Stimulated activated CD8-positive, alpha-beta memory T cell treated with anti-CD3 and anti-CD28 coated beads, Interleukin-2, amount 100 ng/mL, for 1 hour (primary cell): ENCODE measurements at places on chromosomes 2 and 18.

DNA sequence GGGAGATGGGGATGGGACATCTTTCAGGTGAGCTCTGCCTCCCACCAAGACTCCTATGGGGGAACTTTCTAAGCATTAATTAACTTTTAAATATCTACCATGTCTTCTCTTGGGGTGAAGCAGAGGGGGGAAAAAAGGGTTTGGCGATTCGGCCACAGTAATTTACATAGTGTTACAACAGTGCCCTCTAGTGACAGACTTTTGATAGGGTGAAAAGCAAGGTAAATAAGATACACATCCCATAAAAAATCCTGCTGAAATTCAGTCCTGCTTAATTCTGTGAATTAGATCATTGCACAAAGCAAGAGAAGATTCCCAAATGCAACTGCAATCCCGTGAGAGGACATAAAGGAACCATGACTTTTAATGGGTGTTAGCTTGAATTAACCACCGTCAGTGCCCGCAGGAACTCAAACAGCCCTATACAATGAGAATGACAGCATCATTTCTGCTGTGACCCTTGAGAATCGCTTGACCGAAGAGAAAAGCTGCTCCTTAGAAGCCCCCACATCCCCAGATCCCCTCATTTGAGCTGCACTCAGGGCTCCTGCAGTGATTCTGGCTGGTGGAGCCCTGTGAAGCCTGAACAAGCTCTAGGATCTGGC lies 32.8 kb downstream of the FAM124B start:
- DNase-seq = no peak

GRCh38 chr2:169561364-169561763 lies 12.3 kb downstream of the FASTKD1 start:
- no peak for DNase-seq

DNA sequence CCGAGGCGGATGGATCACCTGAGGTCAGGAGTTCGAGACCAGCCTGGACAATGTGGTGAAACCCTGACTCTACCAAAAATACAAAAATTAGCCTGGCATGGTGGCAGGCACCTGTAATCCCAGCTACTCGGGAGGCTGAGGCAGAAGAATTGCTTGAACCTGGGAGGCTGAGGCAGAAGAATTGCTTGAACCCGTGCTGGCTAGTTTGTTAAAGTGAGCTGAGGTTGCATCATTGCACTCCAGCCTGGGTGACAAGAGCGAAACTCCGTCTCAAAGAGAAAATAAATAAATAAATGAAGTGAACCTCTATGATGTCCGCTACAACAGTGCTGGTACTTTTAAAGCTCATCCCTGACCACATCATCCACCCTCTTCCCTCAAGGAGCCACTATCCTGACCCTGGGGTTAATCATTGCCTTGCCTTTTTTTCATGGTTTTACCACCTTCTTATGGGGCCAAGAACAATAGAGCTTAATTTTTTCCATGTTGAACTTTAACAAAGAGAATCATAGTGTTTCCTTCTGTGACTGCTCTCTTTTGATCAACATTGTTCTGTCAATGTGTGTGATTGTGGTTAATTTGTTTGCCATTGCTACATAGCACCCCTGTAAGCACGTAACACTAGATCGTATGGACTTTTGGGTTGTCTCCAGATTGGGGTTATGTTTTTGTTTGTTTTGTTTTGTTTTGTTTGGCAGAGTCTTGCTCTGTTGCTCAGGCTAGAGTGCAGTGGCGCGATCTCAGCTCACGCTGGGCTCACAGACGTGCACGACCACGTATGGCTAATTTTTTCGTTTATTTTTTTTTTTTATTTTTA lies 17.1 kb upstream of the ATRAID start:
- DNase-seq = no peak

DNA sequence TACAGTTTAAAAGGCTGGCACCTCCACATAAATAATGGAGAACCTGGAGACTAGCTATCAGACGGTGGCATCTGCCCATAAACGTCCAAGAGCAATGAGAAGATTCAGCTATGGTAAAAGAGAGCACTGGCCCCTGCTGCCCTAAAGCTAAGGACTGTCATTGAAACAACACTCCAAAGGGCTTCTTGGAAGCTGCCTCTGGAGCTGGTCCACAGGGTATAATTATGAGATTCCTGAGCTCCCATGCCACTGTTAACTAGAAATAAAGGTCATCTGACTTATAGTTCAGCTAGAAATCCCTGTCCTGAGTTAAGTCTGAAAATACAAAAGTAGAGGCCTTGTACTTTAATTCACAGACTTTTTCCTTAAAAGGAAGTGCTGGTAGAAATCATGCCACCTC lies 39.9 kb upstream of the RBMS1 start:
- DNase-seq = no peak

DNA sequence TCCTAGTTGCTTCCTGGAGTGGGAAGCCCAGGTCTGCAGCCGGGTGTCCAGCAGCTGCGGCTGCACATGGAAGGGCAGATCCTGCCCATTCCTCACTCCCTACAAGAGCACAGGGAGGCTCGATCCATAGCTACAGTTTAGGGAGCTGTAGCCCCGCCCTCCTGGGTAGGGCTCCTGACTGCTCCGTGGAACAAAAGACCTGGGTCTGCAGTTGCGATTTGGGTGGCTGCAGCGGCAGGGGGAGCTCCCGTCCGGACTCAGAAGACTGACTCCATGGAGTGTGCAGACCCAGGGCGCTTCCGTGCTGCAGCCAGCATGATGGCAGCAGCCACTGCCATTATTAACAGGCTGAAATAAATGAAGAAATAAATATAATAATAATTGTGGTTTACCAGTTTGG lies 157.3 kb downstream of the CTNNA2 start:
- DNase-seq = no peak

- DNase-seq = no peak
Observed at GRCh38 chr18:50024466-50024865, 170.5 kb downstream of the MYO5B start.

GRCh38 chr2:73267008-73267407 lies 17.3 kb downstream of the FBXO41 start:
- DNase-seq = no peak

GRCh38 chr2:636641-637405 lies 40.4 kb downstream of the TMEM18 start:
- DNase-seq = peak; percentile 30

DNA sequence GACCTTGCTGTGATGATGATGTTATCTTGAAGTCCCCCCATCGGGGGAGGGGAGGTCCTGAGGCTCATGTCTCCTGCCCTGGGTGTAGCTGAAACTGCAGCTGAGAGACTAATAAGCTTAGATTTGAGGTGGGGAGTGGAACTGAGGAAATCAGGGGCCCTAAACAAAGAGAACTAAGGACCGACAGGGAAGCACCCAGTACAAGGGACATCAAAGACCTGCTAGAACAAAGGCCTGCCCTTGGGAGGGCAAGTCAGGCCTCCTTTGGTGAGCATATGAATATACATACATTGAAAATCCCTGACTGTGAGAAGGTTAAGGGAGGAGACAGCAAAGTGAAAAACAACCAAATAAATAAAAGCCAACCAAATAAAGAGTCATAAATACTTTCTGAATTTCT lies 1132.5 kb upstream of the CELF4 start:
- no peak for DNase-seq

GRCh38 chr2:175330195-175330594 lies 148.7 kb upstream of the ATP5MC3 start:
- no peak for DNase-seq

DNA sequence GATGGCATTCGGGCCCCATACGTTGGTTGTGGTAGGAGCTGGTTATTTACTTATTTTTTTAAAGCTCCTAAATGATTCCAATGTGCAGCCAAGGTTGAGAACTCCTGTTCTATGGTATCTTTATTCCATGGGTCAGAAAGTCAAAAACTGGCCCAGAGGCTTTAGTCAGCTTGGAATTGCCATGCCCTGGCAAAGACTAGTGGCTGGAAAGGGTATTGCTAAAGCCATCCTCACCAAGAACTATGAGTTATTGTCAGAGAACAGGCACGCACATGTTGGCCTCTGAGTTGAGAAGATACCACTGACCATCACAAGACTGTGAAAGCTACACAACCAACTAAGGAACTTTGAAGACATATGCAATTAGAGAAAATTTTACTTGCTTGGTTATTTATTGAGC lies 47.9 kb upstream of the ACMSD start:
- no peak for DNase-seq

DNA sequence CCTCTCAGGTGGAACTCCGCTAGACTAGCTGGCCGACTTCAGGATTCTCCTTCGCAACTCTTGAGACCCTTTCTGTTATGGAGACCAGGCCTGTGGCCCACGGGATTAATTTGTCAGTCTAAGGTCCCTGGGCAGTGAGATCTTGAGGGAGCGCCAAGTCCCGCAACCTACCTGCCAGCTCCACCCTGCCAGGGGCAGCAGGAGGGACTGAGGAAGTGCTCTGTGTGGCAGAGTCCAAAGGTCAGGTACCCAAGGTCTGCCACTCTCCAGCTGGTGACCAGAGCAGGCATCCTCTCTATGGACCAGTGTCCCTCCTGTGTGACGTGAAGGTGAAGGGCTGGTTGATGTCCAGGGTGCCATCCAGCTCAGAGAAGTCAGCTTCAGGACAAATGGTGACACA lies 4.3 kb upstream of the SPATA3 start:
- DNase-seq = no peak

DNA sequence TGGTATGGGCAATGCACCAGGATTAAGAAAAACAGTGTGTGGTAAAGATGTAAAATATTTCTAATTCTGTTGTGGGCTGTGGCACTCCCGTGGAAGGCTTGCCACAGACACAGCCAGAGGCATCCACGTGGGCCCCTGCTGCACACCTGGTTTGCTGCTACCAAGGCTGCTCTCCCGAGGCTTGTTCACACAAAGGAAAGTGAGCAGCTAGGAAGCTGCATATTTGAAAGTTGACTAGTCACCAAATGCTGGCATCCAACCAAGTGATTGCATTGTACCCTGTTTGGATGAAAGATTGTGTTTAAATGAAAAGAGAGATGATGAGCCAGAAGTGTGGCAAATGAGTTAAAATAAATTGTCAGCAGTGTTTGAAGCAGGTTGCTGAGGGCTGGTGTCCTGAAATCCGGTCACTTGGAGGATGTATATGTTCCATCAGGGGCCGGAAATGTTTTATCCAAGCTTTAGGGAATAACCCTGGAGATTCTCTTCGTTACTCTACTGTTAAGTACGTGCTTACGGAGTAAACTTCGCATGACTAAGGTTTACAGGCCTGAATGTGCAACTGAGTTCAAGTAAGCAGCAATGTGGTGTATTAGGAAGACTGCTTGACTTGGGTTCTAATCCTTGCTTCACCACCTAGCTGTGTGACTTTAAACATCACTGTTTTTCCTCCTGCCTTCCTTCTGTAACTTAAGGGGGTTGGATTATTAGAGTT lies 86.1 kb downstream of the MSH2 start:
- DNase-seq = no peak

GRCh38 chr2:8160959-8161358 lies 520.9 kb upstream of the ID2 start:
- no peak for DNase-seq

GRCh38 chr2:227717687-227718567 lies at the start of gene SLC19A3:
TSS of gene SLC19A3 (minus strand) at chr2:227718028. CDS start at chr2:227702318, 15,710 bp downstream.
- DNase-seq = no peak

DNA sequence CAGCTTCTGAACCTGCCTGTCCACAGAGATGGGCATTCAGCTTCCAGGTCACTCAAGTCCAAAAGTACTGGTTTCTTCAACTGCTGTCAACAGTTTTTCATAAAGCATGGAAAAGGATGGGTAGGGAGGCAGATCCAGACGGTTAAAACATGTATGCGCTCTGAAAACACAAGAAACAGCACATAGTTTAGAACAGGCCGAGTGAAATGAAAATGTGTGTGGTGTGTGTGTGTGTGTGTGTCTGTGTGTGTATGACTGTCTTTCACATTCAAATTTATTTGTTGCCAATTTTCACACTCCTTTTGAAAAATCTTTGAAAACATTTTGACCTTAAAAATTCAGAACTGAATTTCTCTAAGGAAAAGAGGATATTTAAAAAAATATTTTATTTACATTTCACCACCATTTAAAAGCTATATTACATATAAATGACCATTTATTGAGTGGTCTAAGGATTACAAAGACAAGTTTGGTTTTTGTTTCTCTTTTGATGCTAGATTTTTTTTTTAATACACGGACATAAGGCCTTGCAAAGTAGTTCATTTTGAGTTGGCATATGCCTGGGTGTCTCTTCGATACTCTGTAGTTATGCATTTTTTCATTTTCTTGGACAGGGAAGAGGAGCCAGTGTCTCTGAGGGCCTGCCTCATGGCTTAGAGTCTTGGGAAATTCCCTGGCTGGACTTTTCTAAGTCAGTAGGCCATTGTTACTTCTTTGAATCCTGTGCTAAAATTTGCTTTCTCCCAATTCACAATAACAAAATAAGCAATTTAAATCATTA lies 30.0 kb upstream of the STK17B start:
- DNase-seq = no peak

DNA sequence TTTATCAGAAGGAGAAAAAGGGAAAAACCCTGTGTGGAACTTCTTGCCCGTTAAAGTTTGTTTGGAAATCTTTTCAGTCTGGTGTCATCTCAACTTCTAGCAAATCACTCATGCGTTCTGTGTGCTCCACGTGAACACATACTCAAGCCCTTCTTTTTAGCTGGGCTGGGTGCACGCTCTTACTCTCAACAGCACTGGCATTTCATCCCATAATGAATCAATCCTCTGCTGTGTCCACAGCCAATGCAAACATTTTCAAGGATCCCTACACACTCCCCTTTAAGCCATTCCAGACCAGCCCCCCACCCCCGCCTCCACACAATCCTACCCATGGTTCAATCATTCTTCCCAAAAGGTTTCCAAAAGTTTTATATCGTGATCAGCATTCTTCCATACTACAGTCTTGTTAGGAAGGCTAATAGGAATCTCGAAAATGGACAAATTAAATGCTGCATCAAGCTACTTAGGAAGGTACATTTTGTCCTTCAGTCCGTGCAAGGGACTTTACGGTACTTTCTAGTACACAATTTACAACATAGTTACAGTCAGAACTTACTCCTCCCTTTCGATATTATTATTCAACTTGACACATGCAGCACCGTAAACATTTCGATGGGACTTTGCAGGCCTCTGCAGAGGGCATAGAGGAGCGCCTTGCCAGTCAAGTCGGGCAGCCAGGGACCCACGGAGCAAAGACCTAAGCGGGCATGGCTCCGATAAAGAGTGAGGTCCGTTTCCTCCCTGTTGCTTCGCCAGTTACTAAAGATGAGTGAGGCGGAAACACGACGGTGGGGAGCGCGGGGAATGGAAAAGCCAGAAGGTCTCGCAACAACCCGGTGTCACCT lies 1.4 kb downstream of the PTGR3 start:
- no peak for DNase-seq

- DNase-seq = no peak
Observed at GRCh38 chr18:72233106-72233505, 311.0 kb downstream of the CBLN2 start.

- no peak for DNase-seq
Observed at GRCh38 chr2:166700079-166700478, 188.2 kb upstream of the XIRP2 start.

DNA sequence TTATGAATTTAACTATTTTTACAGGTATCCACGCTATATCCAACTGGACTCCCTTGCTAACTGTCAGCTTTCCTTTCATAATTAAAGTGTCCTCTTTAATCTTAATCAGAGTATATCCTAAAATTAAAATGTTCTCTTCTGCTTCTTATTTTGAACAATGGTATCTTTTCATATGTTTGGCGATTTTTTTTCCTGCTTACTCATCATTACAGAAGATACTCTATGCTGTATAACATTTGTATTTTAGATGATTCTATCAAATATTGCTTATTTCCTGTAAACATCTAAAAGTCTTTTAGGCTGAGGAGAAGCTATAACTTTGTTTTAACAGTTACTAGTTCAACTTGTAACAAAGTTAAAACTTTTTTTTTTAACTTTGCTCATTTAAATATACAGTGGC lies 17.4 kb downstream of the SCN2A start:
- no peak for DNase-seq

- no peak for DNase-seq
Observed at GRCh38 chr2:33577084-33577483, 22.0 kb downstream of the FAM98A start.

- no peak for DNase-seq
Observed at GRCh38 chr2:232434091-232434490, 21.9 kb upstream of the ALPI start.
